CD4-positive, CD25-positive, alpha-beta regulatory T cell (primary cell): ENCODE measurements at places on chromosomes 5 and 9.

DNA sequence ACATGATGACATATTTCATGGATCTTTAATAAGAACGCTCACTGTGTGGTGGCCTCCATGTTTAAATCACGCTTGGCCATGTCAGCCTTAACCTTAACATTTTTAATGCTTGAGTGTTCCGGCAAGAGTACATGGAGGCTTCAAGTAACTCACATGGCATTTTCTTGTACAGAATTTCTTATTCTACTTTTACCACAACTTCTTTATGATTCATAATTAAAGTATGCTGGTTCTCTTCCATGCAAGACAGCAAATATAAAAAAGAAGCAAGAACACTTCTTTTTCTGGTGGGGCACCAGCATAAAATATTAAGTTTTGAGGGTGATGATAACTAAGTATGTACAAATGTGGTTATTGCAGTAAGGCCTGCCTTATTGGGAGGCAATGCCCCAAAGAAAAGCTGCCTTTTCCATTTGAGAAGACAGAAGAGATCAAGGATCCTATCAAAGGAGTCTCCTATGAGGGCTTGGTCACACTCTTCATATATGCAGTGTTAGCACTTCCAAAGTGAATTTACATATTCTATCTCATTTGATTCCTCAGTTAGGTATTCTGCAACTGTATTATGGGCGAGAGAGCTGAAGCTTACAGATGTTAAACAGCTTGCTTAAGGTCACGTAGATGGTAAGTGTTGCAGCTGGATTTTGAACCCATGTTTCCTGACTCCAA, 382.7 kb upstream of the MEF2C start:
- H3K4me3 ChIP-seq = no peak overlapping the region
- no peak for DNase-seq
- H3K36me3 ChIP-seq = no peaks in the 10 kb centered on the region
- no peaks in the 10 kb centered on the region for H3K4me1 ChIP-seq

- DNase-seq = no peak
- H3K27ac ChIP-seq = no peak overlapping the region
- no peaks in the 10 kb centered on the region for H3K36me3 ChIP-seq
- H3K27me3 ChIP-seq = peaks cover 10% of the 10 kb centered on the region
- H3K4me1 ChIP-seq = no peaks in the 10 kb centered on the region
Observed at GRCh38 chr5:1874771-1875220, 7.9 kb downstream of the IRX4 start.

GRCh38 chr9:125463926-125464325, 202.3 kb downstream of the GAPVD1 start:
- no peak overlapping the region for H3K4me3 ChIP-seq
- no peaks in the 10 kb centered on the region for H3K4me1 ChIP-seq
- H3K27ac ChIP-seq = no peak overlapping the region

GRCh38 chr9:88559661-88560060, 24.7 kb downstream of the NXNL2 start:
- H3K36me3 ChIP-seq = no peaks in the 10 kb centered on the region
- no peaks in the 10 kb centered on the region for H3K4me1 ChIP-seq
- H3K4me3 ChIP-seq = no peak overlapping the region
- no peak overlapping the region for H3K27ac ChIP-seq

- no peak overlapping the region for H3K27ac ChIP-seq
- no peak overlapping the region for H3K4me3 ChIP-seq
- no peaks in the 10 kb centered on the region for H3K36me3 ChIP-seq
- H3K27me3 ChIP-seq = no peaks in the 10 kb centered on the region
Observed at GRCh38 chr9:95073042-95073607, 244.4 kb downstream of the FANCC start.

- no peak overlapping the region for H3K27ac ChIP-seq
- no peak overlapping the region for H3K4me3 ChIP-seq
- no peaks in the 10 kb centered on the region for H3K27me3 ChIP-seq
- H3K36me3 ChIP-seq = peaks cover 17% of the 10 kb centered on the region
- no peaks in the 10 kb centered on the region for H3K4me1 ChIP-seq
- no peak for DNase-seq
Observed at GRCh38 chr5:1513326-1514026, 10.3 kb downstream of the LPCAT1 start.

- no peak for DNase-seq
- H3K36me3 ChIP-seq = no peaks in the 10 kb centered on the region
- H3K27me3 ChIP-seq = no peaks in the 10 kb centered on the region
- no peak overlapping the region for H3K27ac ChIP-seq
- no peaks in the 10 kb centered on the region for H3K4me1 ChIP-seq
Observed at GRCh38 chr5:127898551-127899213, 184.9 kb upstream of the SLC12A2 start.

DNA sequence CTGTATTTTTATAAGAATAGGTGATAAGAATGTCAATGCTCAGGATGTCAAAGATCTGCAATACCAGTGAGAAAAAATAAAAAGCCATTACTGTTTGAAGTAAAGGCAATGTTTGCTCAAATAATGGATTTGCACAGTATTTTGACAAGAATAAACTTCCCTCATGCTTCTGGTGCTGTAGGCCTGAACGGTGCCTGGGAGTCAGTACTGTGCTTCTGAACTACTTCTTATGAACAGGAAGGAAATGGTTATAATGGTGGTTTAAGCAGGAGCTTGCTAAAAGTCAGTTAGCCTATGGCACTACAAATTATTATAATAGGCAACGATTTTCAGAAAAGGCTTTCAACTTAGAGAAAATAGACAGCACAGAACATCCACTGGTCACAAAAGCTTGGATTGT, 548.3 kb upstream of the CDH18 start:
- DNase-seq = no peak
- H3K4me1 ChIP-seq = no peaks in the 10 kb centered on the region
- H3K27me3 ChIP-seq = no peaks in the 10 kb centered on the region
- no peak overlapping the region for H3K4me3 ChIP-seq

DNA sequence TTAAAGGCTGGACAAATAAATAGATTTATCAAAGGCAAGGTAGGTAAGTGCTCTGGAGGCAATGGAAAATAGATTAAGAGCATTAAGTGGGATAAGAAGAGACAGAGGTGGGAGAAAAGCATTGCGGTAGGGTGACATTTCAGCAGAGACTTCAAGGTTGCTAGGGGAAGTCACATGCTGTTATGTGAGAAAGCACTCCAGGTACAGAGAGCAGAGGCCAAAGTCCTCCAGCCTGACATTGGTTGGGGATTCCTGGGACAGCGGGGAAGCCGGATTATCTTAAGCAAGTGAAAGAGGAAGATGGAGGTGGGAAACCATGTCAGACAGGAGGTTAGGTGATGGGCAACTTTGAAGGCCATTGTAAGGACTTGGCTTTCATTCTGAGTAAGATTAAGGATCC, 1222.9 kb downstream of the PTPRD start:
- DNase-seq = no peak
- H3K4me3 ChIP-seq = no peak overlapping the region
- H3K4me1 ChIP-seq = no peaks in the 10 kb centered on the region
- H3K27me3 ChIP-seq = no peaks in the 10 kb centered on the region

DNA sequence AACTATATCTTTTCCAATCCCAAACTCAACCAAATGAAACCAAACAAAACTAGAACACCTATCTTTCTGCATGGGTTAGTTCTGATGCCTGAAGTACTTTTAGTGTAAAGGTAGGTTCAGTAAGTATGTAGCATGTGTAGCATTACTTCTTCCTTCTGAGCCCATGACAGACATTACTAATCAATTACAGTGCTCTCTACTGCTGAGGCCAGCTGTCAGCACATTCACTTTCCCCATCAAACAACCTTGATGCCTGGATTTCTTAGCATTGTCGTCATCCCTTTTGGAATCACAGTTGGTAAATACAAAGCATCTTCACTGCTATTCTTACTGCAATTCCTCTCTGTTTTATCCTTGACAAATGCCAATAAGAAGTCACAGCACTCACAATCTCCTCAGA, 103.2 kb downstream of the PTTG1 start:
- no peaks in the 10 kb centered on the region for H3K27me3 ChIP-seq
- no peak for DNase-seq
- H3K4me1 ChIP-seq = no peaks in the 10 kb centered on the region
- no peaks in the 10 kb centered on the region for H3K36me3 ChIP-seq
- no peak overlapping the region for H3K27ac ChIP-seq

GRCh38 chr5:139776861-139777260, 18.7 kb upstream of the PSD2 start:
- no peak overlapping the region for H3K27ac ChIP-seq
- H3K4me3 ChIP-seq = no peak overlapping the region
- H3K27me3 ChIP-seq = peaks cover 5% of the 10 kb centered on the region
- no peaks in the 10 kb centered on the region for H3K36me3 ChIP-seq
- H3K4me1 ChIP-seq = no peaks in the 10 kb centered on the region

GRCh38 chr5:167308466-167308865, 983.0 kb upstream of the WWC1 start:
- H3K4me3 ChIP-seq = no peak overlapping the region
- H3K36me3 ChIP-seq = no peaks in the 10 kb centered on the region
- no peak for DNase-seq
